Activated naive CD4-positive, alpha-beta T cell treated with anti-CD3 and anti-CD28 coated beads for 36 hours (primary cell): ENCODE measurements at places on chromosomes 5 and 9. TPM values are rescaled to one million over a fixed set of nuclear protein-coding genes. Genes with fewer than 3 reads are reported as not detected.

The TENT4A gene
- total RNA-seq, result 30.2 TPM

The SV2C gene
- total RNA-seq, result not detected

The PELO gene
- total RNA-seq, result 11.4 TPM

DNA sequence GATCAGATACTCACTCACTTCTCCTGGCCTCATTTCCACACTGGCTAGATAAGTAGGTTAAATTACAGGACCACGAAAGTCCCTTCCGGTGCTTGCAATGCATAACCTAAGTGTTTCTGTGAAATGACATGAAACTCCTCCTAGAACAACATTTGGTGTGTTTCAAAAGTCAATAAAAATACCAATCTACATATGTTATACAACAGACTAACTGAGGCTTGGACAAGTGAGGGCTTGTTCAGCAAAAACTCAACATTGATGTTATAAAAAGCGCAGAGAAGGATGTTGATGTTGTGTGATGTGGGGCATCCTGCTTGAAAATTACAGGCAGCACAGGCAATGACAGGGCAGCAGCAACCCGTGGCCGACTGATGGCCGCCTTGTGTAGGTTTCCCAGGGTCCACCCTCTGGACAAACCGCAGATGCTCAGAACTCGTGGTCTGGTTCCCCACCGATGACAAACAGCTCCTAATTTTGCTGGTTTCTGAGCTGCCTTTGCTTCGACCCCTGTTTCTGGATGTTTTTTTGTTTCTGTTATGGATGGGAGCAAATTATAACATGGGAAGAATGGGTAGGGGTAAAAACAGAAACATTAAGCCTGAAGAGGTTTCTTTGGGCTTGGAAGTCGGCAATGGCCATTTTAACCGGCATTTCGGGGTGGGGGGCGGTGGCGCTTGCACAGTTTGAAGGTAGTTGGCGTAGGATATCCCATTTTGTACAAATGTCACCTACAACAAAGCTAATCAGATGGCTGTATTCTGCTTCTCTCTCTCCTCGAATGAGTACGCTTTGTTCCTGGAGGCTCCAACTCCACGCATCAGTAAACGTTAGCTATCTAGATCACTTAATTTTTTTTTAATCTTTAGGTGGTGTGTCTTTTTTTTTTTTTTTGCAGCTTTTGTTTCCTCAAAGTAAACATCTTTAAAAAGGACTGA lies 116.1 kb downstream of the PDZD2 start:
- no peaks in the 10 kb centered on the region for H3K27me3 ChIP-seq
- H3K27ac ChIP-seq, result no peak overlapping the region
- H3K36me3 ChIP-seq, result no peaks in the 10 kb centered on the region
- H3K4me3 ChIP-seq, result no peak overlapping the region
- no peak for DNase-seq

GRCh38 chr9:78973907-78974306 lies 597.9 kb upstream of the TLE4 start:
- no peak overlapping the region for H3K27ac ChIP-seq
- H3K27me3 ChIP-seq, result no peaks in the 10 kb centered on the region
- H3K36me3 ChIP-seq, result no peaks in the 10 kb centered on the region
